RWPE1 (cell line): ENCODE measurements at places on chromosomes 6 and 20.

DNA sequence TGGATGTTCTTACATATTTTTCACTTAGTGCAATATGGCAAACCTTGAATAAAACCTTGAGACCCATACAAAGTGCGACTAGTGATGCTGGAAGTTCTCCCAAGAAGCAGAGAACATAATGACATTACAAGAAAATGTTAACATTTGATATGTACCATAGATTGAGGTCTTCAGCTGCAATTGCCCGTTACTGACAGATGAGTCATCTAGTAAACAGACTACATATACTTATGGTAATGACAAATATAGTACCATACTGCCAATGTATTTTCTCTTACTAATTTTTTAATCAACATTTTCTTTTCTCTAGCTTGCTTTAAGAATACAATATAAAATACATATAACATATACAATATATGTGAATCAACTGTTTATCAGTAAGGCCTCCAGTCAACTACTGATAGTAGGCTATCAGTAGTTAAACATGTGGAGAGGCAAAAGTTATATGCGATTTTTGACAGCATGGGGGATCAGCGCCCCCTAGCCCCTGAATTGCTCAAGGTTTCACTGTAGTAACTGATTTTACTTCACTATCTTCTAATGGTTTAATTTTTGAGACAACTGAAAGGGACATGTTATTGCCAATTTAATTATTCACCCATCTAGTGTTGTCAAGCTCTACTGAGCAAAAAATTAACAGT, 166.7 kb upstream of the ADGRB3 start:
- DNase-seq: no peak

GRCh38 chr6:41937861-41938574, 3.6 kb downstream of the CCND3 start:
- no peak for DNase-seq

DNA sequence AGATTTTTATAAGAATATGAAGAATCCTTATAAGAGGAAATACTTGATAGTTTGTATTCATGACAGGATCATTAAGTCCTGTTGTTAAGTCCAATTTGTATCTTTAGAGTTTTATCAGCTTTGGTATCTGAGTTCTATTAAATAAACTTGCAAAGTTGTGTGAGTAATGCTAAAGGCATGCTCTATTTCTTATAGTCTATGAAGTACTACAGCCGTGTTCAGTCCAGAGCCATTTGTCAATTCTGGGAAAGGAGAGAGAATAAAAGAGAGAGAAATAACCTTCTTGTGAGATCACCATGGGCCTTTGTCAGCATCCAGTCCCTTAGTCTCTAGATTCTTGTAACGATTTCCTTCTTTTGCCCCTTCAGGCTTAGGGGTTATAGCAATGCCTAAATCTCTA, 181.2 kb upstream of the POU3F2 start:
- DNase-seq: no peak

DNA sequence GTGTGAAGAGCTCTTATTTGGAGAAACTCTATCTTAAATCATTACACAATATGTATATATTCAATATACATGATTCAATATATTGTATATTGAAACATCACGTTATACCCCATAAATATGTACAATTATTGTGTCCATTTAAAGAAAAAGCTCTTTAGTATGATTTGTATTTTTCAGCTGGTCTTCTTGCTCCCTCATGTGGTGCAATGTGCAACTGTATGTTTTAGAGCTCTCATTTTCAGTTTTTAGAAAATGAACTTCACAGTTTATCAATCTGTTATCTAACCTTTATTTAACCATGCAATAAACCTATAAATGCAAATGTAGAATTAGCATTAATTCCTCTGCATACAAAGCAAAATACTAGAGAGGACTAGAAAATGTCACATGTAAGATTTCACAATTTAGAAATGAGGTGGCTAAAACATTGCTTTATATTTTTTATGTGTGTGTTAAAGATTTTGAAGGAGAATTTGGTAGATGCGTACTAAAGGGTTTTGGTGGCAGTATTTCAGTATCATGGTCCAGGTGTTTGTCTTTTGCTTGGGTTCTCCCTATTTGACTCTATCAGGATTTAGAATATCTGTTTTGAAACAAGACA, 167.1 kb downstream of the PHF3 start:
- no peak for DNase-seq

GRCh38 chr6:13001927-13002326, 285.4 kb downstream of the PHACTR1 start:
- DNase-seq: no peak

DNA sequence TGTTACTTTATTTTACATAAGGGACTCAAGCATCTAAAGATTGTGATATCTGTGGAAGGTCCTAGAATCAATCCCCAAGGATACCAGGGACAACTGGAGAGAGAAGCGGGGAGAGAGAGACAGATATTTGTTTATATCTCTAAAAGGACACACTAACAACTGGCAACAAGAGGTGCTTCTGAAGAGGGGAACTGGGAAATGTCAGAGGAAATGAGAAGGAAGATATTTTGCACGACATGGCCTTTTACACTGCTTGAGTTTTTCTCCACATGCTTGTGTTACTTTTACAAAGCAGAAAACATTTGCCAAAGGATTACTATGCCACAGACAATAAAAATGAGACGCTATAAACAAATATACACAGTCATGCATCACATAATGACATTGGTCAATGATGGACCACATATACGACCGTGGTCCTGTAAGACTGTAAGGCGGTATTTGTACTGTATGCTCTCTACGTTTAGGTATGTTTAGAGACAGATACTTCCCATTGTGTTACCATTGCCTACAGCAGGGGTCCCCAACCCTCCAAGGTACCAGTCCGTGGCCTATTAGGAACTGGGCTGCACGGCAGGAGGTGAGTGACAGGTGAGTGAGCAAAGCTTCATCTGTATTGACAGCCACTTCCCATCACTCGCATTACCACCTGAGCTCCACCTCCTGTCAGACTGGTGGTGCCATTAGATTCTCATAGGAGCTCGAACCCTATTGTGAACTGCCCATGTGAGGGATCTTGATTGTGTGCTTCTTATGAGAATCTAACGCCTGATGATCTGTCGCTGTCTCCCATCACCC, 64.6 kb upstream of the PTPN1 start:
- no peak for DNase-seq

GRCh38 chr6:33007831-33008400, 1.5 kb downstream of the HLA-DOA start:
- no peak for DNase-seq

DNA sequence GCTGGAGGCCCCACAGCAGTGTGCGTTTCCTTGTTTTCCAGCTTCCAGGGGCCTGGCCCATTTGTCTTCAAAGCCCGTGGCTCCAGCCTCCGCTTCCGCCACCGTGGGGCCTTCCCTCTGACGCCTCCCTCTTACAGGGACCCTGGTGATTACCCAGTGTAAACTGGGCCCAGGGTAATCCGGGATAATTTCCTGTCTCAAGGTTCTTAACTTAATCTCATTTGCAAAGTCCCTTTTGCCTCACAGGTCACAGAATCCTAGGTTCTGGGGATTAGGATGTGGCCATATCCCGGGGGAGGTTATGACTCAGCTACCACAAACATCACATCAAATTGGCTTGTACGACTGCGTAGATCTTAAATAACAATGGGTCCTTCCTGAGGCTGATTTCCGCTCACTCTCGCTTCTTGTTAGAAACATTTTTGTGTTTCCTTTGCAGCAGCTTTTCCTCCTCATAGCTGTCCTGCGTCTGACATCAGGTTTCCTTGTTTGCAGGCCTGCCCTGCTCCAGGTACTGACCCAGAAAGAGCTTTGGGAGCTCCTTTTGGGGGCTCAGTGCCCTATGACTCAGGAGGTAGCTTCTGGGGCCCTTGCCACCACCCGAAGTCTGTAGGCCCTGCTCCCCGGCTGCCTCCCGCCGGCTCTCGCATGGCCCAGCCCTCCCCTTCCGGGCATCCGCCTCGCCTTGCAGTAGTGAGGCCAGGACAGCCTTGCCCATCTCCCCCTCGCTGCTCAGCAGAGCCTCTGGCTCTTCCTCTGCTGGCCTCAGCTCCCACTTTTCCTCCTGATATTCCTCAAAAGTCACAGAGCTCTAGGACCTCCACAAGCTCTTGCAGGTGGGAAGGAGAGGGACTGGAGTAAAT, 100.5 kb downstream of the ERMARD start:
- DNase-seq: peak; percentile 62

DNA sequence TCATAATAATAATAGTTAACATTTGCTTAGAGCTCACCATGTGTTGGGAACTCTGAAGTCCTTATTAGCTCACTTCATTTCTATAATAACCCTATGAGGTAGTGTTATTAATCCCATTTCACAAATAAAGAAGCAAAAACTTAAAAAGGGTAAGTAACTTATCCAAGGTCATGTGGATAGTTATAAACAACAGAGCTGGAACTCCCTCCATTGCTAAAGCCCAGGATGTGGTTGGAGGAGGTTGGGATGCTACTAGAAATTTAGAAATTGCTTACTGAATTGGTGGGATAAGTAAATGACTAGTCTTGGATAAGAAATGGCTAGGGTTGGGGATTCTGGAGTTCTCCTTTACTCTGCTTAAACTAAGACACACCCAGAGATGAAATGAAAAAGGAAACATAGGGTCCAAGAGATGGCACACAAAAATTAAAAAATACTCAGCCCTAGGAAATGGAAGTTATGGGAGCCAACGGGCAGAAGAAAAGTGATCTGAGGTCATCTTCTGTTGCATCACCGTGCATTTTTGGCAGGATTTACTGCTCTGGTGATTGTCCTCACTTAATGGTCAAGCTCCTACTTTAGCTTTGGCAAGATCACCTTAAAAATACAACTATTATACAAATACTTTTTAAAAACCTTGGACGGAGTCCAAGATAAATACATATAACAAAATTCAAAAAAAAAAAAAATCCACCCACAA, 7.7 kb upstream of the CLIC5 start:
- DNase-seq: no peak

- no peak for DNase-seq
Measured at GRCh38 chr20:16387666-16388065, 185.6 kb downstream of the KIF16B start.

GRCh38 chr6:14925025-14925698, 320.7 kb upstream of the JARID2 start:
- no peak for DNase-seq

GRCh38 chr6:51574040-51574439, 513.4 kb downstream of the PKHD1 start:
- DNase-seq: no peak

DNA sequence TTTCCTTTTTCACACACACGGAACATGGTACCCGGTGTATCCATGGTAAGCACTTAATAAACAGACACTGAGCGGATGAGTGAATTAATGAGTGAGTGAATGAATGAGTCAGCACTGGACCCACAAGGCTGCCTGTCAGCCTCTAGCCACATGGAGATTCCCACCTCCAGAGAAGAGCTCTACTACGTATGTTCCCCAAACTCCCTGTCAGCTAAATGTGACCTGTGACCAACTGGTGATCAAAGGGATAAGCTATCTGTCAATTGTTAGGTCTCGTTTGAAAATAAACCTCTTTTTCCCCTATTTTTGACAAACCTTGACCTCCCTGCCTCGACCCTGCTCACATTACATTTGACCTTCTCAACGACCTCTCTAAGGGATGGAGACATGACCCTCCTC, 24.5 kb upstream of the TAF8 start:
- DNase-seq: no peak

GRCh38 chr6:29892696-29893095, 49.6 kb upstream of the HLA-A start:
- peak; percentile 35 for DNase-seq

DNA sequence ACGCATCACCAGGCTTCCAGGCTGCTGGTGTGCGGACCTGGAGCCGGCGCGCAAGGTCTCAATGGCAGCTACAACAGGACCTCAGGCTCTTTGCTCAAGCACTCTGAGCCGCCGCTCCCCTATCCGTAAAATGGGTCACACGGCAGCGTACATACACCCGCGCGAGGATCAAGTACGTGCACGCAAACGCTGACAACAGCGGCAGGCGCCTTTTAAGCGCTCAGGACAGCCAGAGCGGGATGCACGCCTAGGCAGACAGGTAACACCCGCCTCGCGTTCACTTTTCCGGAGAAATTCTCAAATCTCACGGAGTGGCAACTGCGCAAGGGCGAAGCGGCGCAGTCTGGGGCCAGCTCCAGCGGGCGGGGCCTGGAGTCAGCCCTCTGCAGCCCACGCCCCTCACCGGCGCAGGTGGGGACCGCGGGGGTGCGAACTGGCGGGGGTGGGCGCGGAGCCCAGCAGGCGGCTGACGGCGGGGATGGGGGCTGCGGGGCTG, 535 bp downstream of the EXOC2 start:
- peak; percentile 39 for DNase-seq

- no peak for DNase-seq
Measured at GRCh38 chr6:154830771-154831170, 97.6 kb downstream of the SCAF8 start.

DNA sequence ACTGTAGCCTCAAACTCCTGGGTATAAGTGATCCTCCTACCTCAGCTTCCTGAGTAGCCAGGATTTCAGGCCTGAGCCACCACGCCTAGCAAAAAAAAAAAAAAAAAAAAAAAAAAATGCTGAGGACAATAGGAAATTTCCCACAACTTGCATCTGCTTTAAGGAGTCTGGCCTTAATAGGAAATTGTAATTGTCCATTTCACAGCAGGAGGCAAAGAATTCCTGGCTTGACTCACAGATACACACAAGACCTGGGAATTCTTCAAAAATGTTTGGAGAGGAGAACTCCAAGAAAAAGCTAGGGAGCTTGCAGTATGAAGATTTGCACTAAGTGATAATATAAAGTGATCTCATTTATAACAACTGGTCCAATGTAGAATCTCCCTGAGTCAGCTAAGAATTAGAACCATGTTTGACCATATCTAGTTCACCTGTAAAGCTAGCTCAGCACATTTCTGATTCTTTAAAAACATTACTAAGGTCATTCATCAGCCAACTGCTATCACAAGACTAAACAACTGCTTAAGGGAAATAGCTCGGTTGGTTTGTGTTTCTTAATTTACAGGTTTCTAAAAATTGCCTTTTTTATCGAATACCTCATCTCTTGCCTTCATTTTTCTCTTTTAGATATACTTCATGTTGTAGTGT, 80.2 kb upstream of the SLC2A12 start:
- DNase-seq: no peak

DNA sequence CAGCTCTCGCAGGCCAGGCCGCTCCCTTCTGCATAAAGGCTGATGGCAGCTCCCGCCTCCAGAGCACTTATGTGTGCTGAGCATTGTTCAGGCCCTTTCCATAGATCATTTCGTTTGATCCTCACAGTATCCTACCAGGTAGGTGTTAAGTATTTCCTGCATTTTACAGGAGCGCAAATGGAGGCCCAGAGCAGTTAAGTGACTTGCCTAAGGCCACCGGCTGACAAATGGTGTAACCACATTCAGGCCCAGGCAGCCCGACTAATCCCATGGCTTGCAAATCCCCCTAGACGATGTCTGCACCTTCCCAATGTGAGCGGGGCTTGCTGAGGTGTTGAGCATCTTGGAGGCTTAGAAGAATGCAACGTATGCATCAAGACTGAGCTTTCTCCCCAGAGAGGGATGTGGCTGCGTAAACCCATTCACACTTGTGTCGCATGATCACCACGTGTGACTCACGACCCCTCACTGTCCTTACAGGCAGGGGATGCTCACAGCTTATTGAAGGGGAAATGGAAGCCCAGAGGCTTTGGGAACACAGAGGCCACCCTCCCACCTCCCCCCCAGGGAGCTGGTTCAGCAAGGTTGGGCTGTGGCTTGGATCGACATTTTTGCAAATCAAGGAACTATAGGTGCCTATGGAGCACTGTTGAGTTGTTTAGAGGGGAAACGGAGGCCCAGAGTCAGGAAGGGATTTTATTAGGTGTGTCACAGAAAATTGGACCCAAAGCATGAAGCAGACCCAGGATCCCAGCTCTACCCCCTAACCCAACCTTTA, 7.0 kb downstream of the BPIFB2 start:
- DNase-seq: no peak
